ENCODE measurements at places on chromosomes 16 and 17. TPM values are rescaled to one million over a fixed set of nuclear protein-coding genes. Genes with fewer than 3 reads are reported as not detected.

- no peak for DNase-seq
Observed at GRCh38 chr17:7767405-7768021, 50.0 kb downstream of the DNAH2 start.

DNA sequence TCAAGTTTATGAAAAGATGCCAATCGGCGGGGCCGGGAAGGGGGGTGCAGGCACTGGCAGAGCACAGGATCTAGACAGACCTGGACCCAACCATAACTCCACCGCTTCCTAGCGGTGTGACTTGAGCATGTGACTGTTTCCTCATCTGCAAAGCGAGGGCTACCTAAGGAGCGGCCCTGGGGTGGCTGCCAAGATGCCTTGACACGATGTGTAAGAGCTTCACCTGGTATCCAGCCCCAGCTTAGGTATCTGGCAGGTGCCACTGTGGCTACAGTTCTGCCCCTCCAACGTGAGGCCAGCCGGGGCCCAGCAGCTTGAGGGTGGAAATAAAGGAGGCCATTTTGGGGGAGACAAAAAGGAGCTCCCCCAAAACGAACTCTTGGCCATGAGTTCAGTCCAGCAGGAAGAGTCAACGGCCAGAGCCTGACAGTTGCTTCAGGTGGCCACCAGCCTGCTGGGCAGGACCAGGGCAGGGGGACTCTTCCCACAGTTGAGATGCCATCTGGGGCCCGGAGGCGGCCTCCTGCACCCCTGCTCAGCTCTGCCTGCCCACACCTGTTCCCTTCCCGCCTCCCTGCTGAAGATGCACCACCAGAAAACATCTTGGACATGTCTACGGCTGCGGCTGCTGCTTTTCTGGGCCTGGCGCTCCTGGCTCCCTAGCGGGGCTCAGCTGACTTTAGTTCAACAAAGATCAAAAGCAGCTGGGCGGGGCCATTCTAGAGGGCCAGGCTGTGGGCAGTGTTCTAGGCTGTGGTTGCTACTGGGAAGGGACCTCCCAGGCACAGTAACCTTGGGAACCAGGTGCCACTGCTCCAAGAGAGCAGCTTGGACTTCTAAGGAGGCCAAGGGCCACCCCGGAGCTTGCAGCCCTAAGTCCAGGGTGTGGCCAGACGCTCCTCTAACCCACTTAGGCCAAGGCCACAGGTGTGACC lies 3.4 kb upstream of the MTSS2 start:
- DNase-seq = no peak

The GGA2 gene
- total RNA-seq = 30.8 TPM

The PTX4 gene
- not detected for total RNA-seq
